HepG2 (cell line): ENCODE measurements at places on chromosomes 6 and 20.
A peak's percentile ranks its signal among the peaks of the same experiment; 100 is the strongest.

DNA sequence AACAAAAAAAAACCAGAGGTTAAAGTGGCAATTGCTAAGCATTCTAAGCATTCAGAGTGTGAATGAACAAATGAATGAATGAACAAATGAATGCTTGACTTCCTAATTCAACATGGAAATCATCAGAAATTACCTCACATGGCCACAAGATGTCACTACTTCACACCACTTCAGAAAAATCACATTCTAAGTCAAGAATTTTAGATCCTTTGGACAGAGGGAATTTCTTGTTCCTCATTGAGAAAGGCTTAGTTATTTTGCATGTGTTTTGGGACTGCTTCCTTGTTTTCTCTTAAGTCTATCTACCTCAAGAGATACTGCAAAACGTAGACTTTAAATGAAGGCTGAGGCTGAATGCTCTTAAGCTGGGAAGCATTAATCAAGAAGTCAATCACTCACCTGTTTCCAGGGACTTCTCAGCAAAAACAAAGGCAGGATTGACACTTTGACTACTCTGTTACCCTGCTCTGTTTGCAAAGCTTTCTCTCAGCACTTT is 120.2 kb downstream of the MBOAT1 start:
- DNase-seq = peak; percentile 57

DNA sequence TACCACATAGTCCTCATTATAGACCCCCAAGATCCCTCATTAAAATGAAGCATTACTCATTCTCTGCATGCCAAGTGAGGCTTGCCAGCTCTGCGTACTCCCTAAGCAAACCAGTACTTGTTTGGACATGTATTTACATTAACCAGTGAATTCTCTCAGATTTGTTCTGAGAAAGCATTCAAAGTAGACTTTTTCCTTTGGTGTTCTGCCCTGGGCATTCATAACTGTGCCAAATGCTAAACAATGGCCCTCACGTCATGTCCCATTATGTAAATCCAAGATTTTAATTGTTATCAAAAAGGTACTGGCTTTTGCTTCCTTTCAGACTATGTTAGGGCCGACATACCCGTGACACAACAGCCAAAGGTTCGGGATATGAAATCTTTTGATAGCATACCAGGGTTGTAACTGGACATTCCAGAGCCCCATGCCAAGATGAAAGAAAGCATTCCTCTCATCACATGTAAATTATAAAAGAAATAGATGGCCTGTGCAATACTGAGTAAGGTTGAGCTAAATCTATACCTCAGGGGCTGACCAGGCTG is 164.2 kb downstream of the ADAT2 start:
- no peak for DNase-seq

DNA sequence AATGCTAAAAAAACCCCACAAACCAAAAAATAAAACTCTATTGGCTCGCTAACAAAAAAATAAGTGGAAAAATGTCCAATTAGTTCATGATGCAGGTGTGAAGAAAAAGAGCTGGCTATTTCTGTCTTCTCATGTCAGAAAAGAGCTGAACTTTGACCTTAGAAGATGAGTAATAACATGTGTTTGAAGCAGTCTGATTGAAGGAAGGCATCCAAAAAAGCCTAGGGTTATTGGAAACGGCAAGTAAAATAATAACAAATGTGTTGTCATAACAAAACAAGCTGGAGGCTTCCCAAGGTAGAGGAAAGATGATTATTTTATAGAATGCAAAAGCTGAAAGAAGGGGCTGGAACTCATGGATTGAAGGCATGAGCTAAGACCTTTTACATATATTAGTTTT is 94.4 kb upstream of the FAM184A start:
- peak; percentile 67 for DNase-seq

- no peak for DNase-seq
Observed at GRCh38 chr20:47262365-47263013, 94.0 kb downstream of the ZMYND8 start.

- DNase-seq = no peak
Observed at GRCh38 chr20:44851545-44851944, 34.0 kb upstream of the YWHAB start.

DNA sequence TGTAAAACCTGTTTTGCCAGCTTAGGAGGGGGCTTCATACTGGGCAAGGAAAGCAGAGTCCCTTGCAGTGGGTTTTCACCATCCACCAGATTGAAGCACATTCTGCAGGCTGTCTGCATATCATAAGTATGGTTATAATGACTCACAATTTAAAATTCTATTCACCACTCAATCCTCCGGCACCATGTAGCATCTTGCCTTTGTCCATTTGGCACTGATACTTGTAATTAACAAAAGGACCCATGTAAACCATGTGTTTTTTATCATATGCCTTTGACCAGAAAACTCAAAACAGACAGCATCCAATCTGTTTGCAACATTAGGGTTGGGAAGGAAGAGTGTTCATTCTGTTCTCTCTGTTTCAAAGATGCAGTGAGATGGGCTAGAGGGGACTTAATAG is 3.0 kb downstream of the CD83 start:
- DNase-seq = no peak
